ENCODE measurements at places on chromosomes 4 and X.

DNA sequence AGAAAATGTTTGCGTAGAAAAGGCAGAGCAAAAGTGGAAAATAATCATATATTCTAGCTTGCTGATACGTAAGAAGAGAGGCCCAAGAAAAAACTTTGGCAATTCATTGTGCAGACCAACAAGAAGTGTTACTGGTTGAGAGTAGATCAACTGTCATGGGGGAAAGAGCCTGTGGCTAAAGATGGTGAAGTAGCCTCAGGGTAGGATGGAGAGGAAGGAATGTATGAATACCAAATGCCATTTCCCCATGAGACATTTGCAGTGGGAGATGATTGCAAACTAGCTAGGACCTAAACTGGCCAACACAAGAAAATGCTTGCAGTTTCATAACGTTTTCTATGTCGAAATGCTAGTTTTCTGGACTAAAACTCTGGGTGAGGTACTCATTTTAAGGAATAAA lies 47.7 kb upstream of the ADGRL3 start:
- DNase-seq = no peak

- DNase-seq = no peak
These were observed 9.2 kb upstream of the JADE1 start for GRCh38 chr4:128800284-128800683.

GRCh38 chrX:72735561-72735960 lies 21.5 kb upstream of the PHKA1 start:
- DNase-seq = no peak

DNA sequence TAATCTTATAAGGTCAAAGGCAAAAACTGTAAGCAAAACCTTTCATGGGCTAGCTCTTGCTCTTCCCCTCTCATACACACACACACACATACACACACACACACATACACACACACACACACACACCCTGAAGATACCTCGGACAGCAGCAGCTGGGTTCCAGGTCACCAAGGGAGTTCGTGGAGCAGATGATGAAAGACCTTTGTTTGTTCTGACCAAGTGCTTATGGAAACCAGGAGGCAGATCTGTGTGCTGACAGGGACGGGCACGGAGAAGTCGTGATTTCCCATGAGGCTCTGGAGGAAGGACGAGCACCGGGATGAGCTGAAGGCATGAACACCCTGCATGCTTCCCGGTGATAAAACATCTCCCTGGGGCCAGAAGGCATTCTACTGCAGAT lies 35.4 kb upstream of the CRMP1 start:
- DNase-seq = no peak

- DNase-seq = no peak
These were observed 140.6 kb upstream of the GPC4 start for GRCh38 chrX:133555782-133556458.

DNA sequence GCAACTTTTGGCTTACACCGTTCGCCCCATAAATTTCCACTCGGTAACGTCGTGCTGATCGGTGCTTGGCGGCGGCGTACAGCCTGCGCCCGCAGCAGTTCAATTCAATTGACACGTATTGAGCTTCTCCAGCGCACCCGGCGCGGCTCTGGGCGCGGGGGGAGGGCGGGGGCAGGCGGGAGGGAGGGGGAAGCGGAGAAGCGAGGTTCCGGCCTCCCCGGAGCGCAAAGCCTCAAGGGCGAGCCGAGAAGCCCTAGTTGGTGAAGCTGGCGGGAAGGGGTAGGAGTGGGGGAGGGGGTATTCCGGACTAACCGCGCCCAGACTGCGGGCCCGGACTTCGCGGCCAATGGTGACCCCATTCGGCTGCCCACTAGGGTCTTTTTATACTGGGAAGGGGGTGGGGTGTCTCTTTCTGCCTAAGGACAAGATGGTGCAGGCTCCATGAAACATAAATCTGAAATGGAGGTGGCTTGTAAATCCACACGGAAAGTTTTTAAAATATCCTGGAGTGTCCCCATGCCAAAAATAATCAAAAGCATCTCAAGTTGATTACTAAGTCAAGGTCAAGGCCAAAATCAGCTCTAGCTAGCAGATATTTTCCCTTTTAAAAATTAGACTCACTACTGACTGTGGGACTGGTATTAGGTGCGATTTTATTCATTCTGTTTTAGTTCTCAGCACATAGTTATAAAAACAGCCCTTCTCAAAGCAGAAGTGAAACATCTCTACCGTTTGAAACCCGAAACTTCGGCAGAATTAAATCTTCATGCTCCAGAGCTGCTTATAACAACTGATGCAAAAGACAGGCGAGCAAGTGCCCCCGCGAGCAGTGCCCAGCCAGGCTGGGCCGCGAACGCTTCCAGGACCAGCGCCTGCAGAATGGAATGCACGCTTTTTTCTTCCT lies 1.5 kb upstream of the BCOR start:
- DNase-seq = no peak

Data from left renal pelvis (tissue), 4 donors.